CD8-positive, alpha-beta memory T cell (primary cell): ENCODE measurements at places on chromosomes 1 and 21.

DNA sequence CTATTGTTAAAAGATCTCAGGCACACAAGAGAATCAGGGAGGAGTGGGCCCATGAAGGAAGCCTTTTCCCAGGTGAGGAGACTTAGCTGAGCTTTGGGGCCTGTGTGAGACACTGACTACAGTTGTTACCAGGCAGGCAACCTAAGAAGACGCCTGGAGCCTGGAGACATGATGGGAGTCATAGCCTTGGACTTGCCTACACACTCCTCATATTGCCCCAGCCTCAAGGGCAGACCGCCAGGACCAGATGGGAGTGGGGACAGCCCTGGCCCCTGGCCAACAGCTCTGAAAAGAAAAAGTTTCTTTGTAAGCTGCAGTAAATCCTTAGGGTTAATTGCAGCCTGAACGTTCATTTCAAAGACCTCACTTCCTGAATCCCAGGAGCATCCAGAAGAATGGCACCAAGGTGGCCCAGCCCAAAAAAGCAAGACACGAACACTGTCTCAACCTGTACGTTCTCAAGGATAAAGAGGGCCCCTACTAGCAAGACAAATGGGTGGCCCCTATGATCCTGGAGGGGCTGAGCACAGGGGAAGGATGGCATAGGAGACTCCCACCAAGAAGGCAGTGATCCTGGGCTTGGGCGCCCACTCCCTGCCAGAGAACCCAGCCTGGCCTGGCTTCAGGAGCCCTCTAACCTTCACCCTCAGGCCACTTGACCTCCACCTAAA is 33.2 kb upstream of the BTG2 start:
- DNase-seq = no peak

DNA sequence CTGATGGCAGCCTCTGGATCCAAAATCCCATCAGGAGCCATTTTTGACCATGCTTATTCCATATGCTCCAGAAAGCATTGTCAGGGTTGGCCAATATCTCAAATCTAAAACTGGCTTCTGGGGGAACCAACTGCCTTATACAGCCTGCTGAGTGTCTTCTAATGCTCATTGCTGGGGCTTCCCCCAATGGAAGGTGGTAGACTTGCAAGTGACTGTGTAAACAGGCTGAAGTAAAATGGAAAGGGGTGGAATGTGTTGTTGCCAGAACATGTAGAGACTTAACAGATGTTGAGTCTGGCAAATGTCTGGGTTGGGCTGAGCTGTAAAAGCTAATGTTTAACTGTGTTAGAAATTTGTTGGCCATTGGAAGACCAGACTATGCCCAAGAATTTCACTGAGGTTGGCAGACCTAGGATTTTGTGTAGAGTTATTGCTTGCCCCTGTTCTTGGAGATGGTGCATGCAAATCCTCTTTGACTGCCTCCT is 22.7 kb upstream of the LRIF1 start:
- no peak for DNase-seq

GRCh38 chr1:87144316-87144895 is 184.3 kb upstream of the LMO4 start:
- no peak for DNase-seq

DNA sequence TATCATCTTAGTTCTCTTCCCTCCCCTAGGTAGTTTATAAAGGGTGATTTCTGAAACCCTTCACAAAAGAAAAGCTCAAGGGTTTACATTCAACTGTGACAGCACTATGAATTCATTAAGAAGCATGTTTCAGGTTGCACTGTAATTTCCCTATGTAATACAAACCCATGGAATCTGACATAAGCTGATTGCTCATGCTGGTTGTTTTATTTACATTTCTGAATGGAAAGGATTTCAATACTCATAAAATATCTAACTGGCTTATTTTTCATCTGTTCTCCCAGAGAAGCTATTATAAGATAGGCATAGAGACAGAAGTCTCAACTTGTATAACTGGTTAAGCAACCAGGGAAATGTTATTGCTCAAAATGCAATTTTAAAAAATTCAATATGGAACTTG is 20.5 kb downstream of the WNT2B start:
- no peak for DNase-seq

- DNase-seq = no peak
Measured at GRCh38 chr1:201630582-201630981, 91.7 kb downstream of the NAV1 start.

DNA sequence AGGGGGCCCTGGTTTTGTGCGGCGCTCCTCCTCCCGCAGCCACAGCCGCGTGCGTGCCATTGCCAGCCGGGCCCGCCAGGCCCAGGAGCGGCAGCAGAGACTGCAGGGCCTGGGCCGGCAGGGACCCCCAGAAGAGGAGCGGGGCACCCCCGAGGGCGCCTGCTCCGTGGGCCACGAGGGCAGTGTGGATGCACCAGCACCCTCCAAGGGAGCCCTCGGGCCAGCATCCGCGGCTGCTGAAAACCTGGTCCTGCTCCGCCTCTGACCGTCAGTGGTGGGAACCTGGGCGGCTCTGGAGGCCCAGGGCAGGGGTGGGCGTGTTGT is 21.5 kb downstream of the PANK4 start:
- no peak for DNase-seq

DNA sequence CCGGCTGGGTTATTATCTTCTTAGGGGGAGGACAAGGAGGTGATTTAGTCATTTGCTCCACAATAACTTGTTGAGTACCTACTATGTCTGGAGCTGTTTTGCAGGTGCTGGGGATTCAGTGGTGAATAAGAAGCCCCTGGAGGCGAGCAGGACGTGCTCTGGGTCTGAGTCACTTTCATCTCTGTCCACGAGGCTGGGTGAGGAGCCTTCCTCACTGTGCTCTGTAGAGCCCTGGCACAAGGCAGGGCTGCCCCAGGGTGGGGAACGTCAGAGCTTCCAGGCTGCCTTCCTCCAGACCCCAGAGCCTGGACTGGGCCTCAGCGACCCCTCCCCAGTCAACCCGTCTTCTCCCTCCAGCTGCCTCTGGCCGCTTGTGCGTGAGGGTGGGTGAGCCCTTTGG is 2.5 kb upstream of the PADI6 start:
- no peak for DNase-seq

GRCh38 chr1:227950735-227951346 is 3.1 kb upstream of the WNT9A start:
- DNase-seq = no peak

DNA sequence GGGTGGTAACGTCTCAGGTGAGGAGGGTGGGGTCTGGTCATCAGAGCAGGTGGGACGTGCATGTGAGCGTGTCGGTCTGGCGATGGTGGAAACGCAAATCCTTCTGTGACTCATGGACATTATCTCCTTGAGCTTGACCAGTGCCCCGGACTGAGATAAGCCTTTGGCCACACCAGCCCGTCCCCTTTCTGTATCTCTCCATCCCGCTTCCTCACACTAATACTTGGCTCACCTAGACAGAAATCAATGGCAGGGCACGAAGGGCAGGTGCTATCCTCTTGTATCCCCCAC is 7.9 kb upstream of the AQP10 start:
- no peak for DNase-seq

- DNase-seq = no peak
Measured at GRCh38 chr1:217813031-217813430, 181.9 kb downstream of the SPATA17 start.

DNA sequence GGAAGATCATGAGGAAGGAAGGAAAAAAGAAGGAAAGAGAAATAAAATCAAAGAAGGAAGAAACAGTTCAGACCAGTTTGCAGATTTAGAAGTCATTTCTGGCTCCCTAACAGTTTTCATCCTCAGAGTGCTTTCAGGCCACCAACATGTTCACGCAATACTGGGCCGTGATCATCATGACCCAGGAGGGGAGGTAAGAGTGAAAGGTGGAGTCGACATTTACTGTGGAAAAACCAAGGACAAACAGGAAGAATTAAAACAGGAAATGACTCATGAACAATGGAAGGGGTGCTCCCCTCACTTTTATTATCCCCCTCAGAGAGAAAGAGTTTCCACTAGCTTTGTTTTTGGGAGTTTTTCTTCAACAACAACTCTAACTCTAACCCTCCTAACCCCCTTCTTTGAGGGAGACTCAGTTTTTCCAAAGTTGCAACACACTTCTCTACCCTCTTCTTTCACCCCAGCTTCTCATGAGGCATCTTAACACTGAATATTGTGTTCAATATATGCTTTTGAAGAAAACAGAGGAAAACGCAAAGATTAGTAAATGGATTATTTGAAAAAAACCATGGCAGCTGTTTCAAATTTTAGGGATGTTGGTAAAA is 60.4 kb downstream of the VANGL2 start:
- no peak for DNase-seq

DNA sequence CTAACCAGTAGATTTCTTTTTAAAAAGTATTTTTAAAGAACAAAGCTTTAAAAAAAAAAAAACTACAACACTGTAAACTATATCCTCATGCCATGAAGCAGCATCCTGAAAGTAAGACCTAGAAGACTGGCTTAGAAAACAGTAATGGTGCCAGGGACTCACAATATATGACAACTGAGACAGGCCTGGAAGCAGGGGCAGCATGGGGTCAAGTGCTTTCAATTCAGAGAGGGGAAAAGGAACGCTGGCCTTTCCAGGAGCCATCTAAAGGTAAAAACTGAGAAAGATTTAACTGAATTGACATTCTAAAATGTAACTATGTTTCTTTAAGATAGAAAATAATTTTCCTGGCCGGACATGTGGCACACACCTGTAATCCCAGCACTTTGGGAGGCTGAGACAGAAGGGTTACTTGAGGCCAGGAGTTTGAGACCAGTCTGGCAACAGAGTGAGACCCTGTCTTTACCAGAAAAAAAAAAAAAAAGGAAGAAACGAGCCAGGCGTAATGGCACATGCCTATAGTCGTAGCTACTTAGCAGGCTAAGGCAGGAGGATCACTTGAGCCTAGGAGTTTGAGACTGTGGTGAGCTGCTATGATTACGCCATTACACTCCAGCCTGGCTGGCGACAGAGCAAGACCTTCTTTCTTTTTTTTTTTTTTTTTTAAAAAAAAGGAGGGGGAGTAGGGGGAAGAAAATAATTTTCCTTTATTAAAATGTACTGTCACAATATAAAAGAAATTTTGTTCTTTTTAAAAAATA is 54.1 kb downstream of the SLC35D1 start:
- DNase-seq = no peak

DNA sequence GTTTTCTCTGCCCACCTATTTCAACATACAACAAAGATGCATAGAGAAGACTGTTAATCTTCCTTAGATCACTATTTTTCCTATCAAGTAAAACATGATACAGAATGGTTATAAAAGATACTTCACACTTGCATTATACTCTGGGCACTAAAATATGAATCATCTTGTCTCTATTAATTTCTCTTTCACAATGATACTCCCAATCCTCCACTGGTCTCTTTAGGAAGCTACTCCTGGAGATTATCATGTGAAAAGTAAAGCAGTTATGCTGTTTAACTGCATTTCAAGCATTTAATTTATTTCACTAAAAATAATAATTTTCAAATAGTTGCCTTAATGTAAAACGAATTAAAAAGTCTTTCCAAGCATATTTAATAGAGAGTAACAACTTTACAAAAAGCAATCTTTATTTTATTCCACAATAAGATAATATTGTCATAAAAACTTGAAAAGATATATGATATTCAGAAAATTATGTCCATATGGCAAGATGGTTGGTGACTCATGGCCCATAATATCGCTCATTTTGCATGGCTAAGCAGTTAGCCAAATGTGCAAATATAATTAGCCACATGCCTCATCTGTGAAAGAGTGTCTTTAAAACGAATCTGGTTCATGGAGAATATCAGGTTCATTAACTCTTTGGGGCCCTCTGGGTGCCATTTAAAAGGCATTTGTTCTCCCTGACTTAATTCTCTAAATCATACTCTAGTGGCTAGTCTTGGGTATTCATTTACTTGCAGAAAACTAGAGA is 1569.0 kb upstream of the B3GALT2 start:
- no peak for DNase-seq

- DNase-seq = no peak
Measured at GRCh38 chr21:33063375-33063883, 6.5 kb upstream of the OLIG1 start.

- DNase-seq = no peak
Measured at GRCh38 chr1:234125283-234125682, 220.8 kb downstream of the SLC35F3 start.

DNA sequence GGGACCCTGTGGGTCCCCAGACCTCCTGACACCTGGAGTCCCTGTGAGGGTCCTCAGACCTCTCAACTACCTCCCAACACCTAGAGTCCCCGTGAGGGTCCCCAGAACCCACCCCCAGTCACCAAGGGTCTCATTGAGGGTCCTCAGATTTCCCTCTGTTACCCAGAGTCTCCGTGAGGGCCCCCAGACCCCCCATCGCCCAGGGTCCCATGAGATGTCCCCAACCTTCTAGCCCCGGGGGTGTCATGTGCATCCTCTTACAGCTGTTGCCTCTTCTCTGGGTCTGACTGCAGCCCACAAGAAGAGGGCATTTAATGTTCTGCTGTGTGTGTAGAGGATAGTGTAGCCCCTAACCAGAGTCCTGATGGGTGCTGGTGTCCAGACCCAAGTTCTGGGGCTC is 2.0 kb upstream of the GJC2 start:
- DNase-seq = no peak

GRCh38 chr1:109794319-109795132 is 30.8 kb upstream of the EPS8L3 start:
- no peak for DNase-seq

- DNase-seq = no peak
Measured at GRCh38 chr1:17277511-17278159, 28.7 kb downstream of the PADI3 start.

DNA sequence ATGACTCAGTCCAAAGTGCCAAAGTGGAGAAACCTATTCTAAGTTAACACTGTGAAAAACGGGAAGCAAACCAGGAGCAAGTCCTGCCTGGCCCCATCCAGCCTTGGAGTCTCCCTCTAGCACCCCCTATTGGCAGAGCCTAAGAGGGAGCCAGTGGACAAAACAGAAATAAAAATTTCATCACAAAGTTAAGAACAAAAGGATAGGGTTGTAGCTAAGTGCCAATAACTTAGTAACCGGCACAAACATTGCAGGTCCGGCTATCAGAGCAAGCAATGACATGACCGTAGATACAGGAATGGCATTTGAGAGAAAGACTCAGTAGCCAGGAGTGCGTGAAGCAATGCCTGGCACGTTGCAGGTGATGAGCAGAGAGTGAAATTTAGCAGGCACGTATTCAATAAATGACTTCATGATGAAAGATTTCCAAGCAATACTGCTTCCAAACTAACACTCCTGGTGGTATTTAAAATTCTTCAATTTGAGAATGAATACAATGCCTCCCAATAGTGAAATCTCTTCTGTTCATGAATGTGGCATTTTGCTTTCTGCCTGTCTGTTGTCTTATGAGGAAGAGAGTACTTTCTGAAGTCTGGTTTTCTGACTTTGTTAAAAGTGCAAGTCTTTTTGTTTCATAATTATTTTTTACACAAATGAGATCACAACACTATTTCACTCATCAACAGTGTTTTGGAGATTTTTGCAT is 391.0 kb downstream of the OMA1 start:
- DNase-seq = no peak
